Activated T-helper 9 cell treated with anti-CD3 and anti-CD28 coated beads, Interleukin-2, amount 50 U/mL, for 16 hours (primary cell): ENCODE measurements at places on chromosomes 2 and 18.

- no peak for DNase-seq
These were observed 47.8 kb downstream of the SATB2 start for GRCh38 chr2:199409759-199410529.

DNA sequence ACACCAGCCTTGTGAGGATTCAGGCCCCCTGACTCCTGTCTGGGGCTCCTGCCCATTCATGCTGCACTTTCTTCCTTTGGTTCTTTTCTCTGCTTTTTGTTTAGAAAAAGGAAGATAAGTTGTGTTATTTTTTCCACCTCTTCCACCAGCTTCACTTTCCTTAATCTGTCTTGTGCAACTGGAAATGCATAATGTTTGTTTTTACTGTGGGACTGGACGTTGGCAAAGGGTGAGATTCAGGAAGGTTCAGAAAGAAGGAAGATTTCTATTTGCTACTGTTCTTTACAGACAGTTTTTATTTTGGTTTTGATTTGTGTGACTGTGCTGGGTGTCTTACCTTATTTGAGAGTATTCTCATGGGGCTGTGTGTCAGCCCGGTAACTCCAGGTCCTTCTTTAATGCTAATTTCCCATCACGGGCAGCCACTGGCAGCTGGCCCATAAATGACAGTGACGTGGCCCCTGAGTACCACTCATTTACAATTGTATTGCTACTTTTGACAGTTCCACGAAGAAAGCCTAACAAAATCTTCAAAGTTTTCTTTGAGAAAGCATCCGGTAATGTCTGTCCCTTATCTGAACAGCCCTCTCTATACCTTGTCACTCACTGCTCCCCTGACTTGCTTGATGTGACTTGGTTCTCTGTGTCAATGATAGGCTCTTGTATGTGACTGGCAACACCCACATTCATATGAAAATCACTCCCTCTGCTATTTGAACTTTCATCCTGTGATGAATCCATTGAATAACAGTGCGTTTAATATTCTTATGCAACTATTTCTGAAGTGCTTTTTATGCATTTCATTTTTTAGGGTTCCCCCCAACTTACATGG, 32.7 kb downstream of the RHBDD1 start:
- DNase-seq = no peak

- no peak for DNase-seq
These were observed 246.1 kb downstream of the PIK3C3 start for GRCh38 chr18:42201137-42201536.

DNA sequence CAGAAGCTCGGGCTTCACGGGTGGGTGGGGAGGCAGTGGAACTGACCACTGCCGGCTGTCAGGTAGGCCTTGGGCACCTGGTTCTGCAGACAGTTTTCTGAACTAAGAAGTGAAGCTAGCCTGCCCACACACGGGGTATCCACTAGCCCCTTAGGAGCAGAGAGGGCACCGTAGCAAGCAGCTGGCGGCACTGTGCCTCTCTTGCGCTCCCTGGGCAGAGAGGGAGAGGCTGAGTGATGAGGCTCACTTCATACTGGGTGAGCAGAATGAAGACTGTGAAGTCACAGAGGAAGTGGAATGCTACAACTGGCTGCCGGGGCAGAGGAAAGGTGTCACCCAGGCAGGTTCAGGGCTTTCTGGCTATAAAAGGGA, 753 bp downstream of the ITPRIPL1 start:
- peak; percentile 30 for DNase-seq

GRCh38 chr2:104433657-104434056, 420.3 kb upstream of the POU3F3 start:
- DNase-seq = no peak

- no peak for DNase-seq
These were observed 18.2 kb downstream of the GNLY start for GRCh38 chr2:85712336-85712735.

DNA sequence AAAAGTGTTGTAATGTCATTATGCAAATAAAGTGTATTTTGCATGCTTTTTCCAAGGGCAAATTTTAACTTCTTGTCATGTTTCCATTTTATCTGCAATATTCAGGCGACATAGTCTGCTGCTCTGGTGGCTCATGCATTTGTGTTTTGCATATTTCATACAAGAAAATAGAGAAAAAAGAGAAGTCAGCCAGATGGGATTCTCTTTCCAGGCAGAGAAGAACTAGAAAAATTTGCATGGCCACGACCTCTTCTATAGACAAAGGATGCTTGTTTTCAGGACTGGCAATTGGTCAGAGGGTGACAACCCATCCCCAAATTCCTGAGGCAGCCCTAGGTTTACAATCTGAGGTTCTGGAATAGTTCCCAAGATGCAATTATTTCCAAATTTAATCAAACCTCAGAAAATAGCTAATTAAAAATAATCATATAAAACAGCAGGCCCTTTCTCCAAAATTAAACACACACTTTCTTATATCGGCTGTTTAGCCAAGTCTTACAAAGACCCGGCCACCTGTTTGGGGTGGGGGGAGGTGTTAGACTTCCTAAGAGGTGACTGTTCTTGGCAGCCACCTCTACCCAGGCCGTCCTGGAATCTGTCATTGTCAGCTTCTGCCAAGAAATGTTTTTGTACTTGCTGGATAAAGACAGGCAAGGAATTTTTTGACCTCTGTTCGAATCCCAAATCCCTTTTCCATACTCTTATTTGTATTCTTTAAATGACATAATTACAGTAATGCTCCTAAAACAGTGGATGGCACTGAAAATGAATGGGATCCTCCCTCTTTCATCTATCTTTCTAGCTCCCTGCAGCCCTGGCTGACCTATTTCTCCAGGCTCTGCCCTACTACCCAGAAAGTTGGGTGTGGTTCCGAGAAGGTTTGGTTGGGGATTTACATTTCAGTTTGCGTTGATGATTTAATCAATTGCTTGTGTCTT, 20.8 kb upstream of the SOS1 start:
- DNase-seq = no peak

DNA sequence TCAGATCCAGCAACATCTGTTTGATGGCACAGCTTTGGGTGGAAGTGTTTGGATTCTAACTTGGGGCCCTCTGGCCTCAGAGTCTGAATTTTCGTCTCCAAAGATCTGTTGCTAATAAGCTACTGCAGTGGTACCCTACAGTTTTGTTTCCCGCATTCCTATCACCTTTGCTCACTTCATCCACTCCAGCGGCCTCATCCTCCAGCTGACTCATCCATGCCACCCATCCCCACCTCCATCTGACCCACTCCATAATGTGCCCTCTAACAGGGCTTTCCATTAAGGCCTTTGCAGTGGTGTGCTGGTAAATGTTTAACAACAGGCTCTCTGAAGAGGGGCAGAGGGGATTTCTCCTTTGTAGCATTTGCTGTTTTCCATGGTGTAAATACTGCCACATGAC, 225.5 kb downstream of the TGIF1 start:
- DNase-seq = no peak

DNA sequence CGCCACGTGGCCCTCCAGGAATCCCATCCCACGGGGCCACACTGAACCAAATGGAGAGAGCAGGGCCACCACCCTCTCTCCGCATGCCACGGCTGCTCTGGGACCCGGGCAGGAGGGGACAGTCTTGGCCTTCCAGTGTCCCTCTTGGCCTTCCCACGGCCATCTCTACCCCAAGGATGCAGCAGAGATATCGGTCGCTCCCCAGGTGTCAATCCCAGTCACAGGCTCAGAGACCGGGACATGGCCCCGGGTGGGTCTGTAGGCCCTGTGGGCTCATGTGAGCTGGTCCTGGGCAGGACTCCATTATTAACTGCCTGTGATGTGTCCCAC, 15.3 kb downstream of the CAPN10 start:
- DNase-seq = no peak

DNA sequence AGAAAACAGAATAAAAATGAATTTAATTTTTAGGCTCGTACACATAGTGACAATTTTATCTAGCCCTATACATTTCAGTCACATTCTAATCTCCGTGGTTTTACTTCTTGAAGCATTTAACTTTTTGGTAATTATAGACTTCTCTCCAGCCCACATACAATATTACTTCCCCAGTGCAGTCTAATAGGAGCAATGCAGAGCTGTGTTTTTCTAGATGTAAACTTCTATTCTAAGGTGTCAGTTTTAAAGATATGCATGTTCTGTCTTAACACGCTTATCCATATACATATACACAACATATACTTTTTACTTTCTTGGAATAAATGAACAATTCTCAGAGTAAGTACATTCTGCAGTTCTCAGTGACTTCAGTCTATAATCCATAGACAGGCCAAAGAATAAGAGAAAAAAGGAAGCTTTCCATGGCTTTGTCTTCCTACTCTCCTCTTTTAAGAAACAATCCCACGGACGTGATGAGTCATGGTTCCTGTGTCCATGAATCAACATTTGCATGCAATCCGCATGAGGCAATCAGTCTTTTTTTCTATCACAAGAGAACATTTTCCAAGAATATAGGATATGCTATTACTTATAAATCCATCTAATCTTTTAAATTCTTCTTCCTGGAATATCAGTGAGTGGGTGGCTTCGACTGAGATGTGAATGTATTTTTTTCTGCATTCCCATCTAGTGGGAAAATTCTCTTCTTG, 42.8 kb downstream of the CCDC102B start:
- DNase-seq = no peak

DNA sequence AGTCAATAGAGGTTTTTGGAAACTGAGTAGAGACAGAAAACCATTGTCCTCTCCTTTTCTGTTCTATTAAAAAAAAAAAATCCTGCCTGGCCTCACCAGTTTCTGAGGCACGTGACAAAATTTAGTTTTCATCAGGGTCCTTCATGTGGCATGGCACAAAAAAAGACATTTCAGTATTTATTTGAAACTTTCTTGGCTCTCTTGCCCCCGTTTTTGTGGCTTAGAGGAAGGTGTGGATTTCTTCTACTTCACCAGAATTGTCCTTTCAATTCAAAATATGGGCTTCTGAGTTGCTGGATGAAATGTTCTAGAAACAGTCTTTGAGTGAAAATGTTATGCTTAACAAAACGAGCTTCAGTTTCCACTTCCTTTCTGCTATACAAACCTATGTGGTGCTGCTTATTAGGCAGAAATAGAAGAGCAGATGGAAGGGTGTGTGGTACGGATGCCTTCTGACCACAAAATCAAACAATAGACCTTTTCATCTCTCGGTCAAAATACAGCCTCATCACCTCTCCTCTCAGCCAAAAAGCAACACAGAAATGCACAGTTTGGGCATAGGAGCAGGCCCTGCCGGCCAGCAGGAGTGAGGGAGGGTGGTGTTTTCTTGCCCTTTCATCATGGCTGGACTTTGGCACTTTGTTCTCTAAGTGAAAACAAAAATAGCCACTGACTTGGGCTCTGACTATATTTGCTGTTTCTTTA, 89.2 kb downstream of the SH3RF3 start:
- no peak for DNase-seq

DNA sequence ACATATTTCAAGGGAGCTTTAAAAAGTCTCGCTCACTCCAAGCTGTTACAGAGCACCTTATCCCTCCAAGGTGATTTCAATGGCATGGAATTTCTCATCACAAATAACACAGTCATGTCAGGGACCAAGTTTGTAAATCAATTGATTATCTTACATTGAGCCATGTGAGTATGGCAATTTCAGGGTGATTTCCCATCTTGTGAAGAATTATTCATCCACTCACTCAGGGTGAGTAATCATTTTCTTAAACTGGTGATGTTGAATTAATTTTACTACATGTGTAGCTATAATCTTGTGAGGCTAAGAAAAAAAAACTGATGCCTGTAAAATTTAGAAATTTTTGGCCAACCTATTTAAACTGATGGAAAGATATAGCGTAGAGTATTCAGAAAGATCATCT, 3.3 kb upstream of the ABCA12 start:
- DNase-seq = no peak

GRCh38 chr2:45191146-45191863, 182.1 kb upstream of the SIX2 start:
- no peak for DNase-seq

DNA sequence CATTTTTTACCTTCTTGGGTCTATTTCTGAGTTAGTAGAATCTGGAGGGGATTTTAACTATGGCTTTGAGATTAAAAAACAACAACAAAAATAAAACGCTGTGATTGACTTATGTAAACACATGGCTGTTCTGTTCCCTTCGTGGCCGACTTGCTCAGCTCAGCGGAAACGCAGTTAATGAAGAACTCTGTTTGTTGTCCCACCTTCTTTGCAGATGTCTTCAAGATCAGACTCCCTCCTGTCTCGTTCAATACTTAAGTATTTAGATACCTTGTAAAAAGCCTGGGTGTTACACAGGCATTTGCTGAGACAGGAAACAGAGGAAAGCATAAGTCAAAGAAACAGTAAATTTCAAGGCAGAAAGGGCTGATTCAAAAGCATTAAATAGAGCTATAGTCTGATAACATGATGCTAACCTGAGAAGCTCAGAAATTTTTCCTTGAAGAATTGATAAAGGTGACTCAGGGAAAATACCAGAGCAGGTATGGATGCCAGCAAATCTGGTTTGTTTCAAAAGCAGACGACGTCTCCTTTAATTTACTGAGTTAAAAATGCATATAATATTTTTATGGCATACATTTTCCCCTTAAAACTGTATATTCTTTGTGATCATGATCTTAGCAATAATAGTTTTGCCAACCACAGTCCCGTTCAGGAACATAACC, 21.7 kb upstream of the POLI start:
- DNase-seq = no peak

DNA sequence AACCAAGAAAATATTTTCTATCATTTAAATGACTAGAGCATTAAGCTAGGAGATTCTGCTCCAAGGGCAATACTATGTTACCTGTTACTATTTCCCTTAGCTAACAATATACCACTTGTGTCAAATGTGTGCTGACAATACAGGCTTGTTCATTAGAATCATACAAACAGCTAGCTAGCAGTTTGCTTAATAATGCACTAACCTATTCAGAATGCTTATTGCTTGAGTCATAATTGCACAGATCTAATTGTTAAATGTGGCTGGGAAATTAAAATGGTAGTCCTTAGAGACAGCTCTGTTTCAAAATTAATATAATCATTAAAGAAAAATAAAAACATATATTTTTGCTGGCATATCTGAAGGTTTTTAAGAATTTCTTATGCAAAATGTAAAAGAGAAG, 344.2 kb downstream of the ERBB4 start:
- no peak for DNase-seq
